RCC 7860 (cell line): ENCODE measurements at places on chromosomes 2 and 18.

DNA sequence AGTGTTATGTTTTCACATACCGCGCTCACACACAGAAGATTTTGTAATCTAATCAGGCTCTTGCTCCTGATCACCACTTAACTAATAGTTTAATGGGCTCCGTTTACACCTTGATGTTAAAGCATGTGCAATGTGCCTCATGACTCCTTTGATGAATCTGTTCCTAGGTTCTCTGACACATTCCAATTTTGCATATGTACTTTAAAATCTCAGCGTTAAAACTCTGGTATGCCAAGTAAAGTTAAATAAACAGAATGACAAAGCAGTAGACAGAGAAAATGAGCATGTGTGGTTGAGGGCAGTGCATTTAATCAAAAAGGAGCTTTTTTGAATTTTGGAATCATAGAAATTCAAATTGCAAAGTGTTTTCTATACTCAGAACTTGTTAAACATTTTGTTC lies 96.4 kb downstream of the TCF4 start:
- DNase-seq, result no peak

DNA sequence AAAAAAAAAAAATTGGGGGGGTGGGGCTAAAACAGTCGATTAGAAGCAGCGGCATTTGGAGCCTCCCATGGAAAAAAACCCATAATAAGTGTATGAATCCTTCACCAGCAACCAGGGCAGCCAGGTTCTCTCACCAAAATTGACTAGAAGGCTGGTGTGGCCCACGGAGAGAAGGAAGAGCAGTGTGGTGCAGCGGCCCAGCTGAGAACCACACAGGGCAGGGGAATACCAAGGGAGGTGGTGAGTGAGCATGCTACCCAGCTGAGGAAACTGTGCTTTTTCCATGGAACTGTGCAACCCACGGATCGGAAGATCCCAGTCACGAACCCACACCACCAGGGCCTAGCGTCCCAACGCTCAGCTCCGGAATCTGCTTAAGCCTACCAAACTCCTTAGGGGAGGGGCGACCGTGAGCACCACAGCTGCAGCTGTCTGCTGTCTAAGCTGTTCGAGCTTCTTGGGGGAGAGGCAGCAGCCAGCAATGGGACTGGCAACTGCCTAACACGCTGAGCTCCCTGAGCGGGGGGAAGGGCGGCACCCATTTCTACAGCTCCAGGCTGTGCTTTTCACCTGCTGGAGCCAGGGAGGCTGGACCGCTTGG lies 1037.2 kb upstream of the ACVR2A start:
- DNase-seq, result no peak

DNA sequence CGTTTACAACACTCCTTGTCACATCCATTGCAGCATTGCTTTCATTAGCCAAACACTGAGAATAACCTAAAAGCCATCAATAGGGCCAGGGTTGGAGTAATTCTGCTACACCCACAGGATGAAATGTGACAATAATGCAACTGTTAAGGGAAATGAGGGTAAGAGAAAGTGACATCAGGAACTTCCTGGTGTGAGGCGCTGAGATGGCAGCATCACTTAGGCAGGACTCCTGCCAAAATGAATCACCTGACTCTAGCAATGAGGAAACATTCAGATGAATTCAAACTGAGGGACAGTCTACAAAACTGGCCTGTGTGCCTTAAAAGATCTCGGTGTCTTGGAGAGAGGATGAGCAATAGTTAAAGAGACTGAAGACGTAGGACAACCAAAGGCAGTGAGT lies 115.6 kb upstream of the AGAP1 start:
- DNase-seq, result peak; percentile 24

GRCh38 chr18:42045346-42045745 lies 90.3 kb downstream of the PIK3C3 start:
- peak; percentile 7 for DNase-seq

GRCh38 chr2:174984561-174984960 lies 20.6 kb downstream of the CHN1 start:
- DNase-seq, result no peak
